ENCODE measurements at places on chromosomes 6 and 20.
A peak's percentile ranks its signal among the peaks of the same experiment; 100 is the strongest.

DNA sequence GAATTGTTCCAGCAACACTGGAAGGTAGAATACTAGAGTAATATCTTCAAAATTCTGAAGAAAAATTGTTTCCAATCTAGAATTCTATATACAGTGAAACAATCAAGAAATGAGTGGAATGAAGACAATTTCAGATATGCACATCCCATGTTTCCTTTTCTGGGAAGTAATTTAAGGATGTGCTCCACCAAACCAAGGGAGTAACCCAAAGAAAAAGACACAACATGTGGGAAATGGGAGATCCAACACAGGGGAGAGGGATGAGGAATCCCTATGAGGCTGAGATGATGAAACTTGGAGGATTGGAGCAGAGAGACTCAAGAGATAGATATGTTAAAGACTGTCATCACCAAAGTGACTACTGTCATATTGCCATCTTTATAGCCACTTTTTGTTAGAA lies 9.8 kb upstream of the RNF24 start:
- no peak for DNase-seq

DNA sequence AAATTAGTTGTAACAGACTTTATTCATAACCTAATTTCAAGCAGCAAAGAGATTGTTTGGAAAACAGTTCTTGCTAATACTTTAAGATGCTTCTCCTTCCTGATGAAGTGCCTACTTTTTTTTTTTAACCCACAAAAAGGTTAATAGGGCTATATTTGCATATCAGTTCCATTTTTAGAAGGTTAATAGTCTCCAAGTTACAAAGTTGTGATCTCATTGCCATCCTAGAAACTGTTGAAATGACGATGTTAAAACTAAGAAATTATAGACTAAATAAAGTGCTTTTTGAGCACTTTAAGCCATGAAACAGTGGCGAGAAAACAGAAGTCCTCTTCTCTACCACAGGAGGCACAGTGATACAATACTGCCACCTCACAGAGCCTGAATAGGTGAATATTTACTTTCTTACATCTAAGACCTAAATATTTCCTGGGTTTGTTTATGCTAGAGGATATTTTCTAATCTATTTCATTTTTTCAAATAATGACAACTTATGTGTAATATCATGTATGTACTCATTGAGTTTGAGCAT lies 5.3 kb downstream of the RNF144B start:
- no peak for DNase-seq

DNA sequence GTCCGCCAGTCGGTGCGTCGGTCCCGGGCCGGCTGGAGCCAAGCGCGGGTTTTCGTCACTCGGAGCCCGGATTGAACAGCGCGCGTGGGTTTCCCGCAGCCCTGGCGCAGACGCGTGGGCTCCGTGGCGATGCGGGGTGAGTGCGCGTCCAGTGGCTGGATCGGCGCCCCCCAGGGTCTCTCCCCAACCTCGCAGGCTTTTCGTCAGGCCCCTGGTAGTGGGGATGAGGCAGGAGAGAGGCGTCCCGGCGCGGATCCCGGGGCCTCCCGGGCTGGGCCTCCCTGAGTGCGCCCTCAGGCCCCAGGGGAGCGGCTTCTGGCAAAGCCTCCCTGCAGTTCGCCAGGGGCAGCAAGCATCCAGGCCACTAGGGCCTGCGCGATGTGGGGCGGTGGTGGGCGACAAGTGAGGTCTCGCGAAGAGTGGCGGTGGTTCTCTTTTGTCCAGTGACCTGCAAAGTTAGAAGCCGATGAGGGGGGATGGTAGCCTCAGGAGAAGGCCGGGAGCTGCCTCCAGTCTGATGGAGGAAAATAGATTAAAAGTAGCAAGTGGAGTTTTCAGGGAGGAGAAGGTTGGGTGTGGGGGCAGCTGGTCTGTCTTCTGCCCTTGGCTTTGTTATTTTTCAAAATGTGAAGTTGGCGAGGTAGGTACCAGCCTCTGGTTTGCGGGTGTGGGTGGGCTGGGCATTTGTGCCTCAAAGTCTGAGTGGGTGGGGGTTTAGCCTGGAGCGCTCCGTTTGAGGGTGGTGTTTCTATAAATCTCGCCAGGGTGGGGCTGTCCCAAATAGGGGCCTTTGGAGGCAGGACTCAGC lies 1.6 kb downstream of the TOX2 start:
- peak; percentile 19 for DNase-seq

DNA sequence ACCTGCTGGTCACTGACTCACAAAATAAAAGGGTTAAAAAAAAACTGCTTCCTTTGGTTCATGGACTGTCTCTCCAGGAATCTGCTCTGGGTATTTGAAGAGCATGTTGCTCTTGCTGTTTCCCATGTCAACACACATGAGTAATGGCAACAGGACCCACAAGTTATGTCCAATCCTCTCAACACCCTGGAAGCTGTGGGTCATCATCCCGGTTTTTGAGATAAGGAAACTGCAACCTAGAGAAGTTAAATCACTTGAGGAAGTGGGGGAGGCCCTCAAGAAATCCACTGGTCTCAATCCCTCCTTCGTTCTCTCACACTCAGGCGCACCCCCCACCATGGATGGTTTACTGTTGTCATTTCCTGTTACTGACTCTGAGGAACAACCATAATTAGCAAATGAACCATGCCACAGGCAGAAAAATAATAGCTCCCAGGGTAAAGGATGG lies 12.4 kb downstream of the MAP1LC3A start:
- DNase-seq = peak; percentile 66

DNA sequence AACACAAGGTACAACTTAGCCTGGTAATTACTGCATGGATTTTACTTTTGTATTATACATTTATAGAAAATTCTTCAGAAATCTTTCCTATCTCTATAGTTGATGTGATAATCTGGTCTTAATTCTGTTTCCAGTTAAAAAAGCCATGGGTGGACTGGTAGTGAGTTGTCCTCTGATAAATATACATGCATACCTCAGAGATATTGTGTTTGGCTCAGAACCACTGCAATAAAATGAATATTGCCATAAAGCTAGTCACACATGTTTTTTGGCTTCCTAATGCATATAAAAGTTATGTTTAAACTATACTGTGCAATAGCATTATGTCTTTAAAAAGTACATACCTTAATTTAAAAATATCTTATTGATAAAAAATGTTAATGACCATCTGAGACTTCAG lies 708.6 kb upstream of the MARCKS start:
- DNase-seq = peak; percentile 62

DNA sequence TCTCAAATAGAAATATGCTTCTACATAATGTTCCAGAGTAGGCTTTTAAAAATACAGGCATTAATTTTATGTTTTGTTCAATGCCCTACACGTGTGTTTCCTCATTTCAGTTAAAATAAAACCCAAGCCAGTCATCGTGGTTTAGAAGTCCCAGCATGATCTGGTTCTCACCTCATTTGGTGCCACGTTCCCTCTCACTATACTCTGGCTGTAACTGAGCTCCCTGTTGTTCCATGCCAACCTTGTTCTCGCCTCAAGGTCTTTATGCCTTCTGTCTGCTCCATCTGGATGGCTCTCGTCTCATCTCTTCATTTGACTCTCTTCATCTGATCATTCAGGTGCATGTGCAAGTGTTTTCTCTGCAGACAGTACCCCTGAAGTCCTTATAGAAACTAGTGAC lies 32.6 kb downstream of the HDGFL1 start:
- DNase-seq = no peak

GRCh38 chr20:25287631-25288290 lies 39.9 kb downstream of the PYGB start:
- no peak for DNase-seq

DNA sequence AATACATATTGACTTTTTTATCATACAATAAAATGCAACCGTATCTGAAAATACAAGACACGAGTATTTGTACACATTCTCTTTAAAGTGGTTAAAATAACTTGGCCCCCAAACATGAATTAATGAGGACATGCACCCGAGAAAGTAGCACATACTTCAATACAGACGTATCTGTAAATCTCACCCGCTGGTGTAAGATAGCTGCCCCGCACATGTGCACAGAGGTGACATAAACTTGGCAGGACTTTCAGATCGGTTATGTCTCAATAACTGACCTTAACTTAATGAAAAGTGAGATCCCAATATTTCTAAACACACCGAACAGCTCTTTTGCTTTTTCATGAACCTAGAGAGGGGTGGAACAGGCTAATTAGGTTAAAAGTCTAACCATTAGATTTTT lies 91.5 kb upstream of the RPS6KA2 start:
- DNase-seq = no peak

DNA sequence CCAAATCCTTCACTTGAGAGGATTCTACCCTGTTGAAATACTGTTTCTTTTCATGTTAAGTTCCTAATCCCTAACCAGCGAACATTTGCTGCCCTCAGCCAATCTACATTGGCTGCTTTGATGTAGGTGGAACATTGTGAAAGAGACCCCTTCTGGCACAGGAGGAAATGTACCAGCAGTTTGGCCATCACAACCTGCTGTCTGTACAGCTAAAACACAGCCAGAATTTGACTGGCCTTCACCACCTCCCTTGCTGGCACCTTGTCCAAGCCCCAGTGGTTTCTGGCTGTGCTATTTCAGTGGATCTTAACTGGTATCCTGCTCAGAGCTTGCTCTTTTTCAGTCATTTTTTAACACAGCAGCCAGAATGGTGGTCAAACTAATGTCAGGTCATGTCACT lies 202.1 kb upstream of the EPHA7 start:
- DNase-seq = no peak

DNA sequence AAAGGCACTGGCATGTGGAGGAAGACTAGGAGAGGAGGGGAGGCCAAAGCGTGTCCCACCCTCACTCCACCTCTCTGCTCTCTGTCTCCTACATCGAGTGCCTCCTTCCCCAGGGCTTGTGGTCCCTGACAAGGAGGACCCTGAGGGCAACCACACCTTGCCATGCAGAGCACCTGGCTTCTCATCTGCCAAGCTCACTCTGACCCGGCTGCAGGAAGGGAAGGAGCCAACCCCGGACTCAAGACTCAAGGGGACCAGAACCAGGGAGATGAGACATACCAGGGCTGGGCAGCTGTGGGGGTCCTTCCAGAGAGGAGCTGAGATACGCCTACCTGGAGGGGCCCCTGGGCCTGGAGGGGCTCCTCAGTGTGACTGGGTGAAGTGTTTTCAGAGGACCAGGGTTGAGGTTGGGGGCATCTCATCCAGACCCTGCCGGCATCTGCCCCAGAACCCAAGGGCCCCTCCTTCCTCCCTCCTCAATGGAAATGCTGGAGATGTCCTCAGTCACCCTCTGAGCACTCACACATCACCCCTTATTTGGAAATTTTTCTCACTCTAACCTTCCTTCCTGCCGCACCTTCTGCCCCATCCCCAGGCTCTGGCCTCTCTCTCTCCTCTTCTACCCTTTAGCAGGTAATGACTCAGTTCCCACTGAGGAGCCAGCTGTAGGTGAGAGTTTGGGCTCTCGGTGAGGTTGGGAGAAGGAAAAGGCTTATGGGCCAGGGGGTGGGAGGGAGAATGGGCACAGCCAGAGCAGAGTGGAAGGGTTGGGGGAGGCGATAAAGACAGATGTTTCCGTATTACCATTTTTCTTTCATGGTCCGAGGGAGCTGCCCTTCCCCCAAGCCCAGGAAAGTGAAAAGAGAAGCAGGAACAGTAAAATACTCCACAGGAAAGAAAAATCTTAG lies 32.0 kb upstream of the POU5F1 start:
- DNase-seq = no peak

- DNase-seq = no peak
These were observed 11.2 kb downstream of the LEMD2 start for GRCh38 chr6:33777398-33778388.

- DNase-seq = no peak
These were observed 83.1 kb downstream of the CNBD2 start for GRCh38 chr20:36051318-36052116.

DNA sequence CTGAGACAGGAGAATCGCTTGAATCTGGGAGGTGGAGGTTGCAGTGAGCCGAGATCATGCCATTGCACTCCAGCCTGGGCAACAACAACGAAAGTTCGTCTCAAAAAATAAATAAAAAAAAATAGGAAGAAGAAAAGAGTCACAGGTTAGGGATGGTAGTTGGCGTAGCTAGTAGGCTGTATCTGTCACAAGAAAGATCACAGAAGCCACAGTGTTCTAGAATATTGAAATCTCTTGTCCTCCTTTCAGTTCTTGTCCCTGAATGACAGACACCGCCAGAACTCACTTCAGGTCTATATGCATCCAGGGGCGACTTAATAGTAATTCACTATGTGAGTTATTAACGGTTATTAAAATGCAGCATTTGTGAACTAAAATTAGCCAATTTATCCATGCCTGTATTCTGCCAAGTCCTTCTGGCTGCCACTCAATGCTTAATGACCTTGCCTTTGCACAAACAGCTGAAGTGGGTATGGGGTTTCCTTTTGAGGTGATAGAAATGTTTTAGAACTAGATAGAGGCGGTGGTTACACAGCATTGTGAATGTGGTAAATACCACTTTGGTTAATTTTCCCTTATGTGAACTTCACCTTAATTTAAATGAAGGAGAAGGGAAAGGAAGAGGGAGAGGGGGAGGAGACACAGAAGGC lies 41.3 kb upstream of the ZMYND8 start:
- no peak for DNase-seq

- DNase-seq = no peak
These were observed 2.2 kb downstream of the DLGAP4 start for GRCh38 chr20:36308353-36308752.

DNA sequence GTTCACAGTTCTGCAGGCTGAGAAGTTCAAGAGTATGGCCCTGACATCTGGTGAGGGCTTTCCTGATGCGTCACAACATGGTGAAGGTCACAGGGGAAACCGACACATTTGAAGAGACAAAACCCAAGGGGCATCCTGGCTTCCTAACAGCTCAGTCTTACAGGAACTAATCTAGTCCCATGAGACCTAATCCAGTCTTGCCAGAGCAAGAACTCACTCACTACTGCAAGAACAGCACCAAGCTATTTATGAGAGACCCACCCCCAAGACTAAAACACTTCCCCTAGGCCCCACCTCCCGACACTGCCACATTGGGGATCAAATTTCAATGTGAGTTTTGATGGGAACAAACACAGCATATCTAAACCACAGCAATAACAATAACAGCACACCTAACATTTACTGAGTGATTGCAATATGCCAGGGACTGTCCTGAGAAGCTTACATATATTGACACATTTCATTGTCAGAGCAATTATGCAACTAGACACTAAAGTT lies 46.6 kb downstream of the TPBG start:
- peak; percentile 78 for DNase-seq

DNA sequence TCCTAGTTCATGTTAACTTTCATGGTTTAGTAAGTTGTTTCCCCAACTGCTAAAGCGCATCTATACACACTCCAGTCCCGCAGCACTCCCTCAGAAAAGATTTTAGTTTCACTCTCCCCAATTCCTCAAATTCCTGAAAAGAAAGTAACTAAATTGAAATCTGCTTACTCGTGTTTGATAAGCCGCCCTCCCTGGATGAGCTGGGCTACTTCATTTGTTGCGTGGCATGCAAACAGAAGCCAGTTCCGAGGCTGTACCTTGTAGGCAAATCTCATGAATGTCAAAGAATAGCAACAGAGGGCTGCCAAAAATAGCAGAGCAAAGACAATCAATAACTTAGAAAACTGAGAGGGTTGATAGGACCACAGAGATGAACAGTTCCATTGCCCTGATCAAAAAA lies 16.9 kb downstream of the MPC1 start:
- peak; percentile 20 for DNase-seq

All from fibroblast of upper back skin (primary cell).